Heart left ventricle (tissue), 16 donors: ENCODE measurements at places on chromosomes 16 and 17.

DNA sequence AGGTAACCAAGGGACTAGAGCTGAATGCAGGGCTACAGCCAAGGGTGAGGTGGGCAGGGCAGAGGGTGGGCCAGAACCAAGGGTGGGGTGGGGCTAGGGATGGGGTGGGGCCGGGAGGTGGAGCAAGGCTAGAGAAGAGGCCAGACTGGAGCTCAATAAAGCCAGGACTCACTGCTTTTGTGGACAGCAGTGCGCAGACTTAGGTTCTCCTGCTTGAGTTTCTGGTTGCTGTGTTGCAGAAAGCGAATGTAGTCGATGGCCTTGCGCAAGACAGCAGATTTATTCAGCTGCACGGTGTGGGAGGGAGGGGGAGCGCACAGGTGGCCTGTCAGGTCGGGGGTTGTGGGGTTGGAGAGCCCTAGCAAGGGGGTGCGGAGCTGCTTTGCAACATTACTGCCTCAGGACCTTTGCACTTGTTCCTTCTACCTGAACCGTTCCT lies 18.7 kb downstream of the SREBF1 start:
- H3K4me1 ChIP-seq, result peaks cover 17% of the 10 kb centered on the region
- no peak overlapping the region for H3K4me3 ChIP-seq
- no peaks in the 10 kb centered on the region for H3K27me3 ChIP-seq
- no peak overlapping the region for H3K27ac ChIP-seq
- DNase-seq, result no peak

- no peak overlapping the region for H3K27ac ChIP-seq
- H3K4me1 ChIP-seq, result peaks cover 27% of the 10 kb centered on the region
- H3K36me3 ChIP-seq, result no peaks in the 10 kb centered on the region
- DNase-seq, result no peak
- no peak overlapping the region for H3K4me3 ChIP-seq
Observed at GRCh38 chr17:81478119-81478518, 34.5 kb downstream of the ACTG1 start.

- H3K4me1 ChIP-seq, result peaks cover 63% of the 10 kb centered on the region
- H3K36me3 ChIP-seq, result no peaks in the 10 kb centered on the region
- no peak overlapping the region for H3K27ac ChIP-seq
- no peak overlapping the region for H3K4me3 ChIP-seq
- H3K27me3 ChIP-seq, result no peaks in the 10 kb centered on the region
Observed at GRCh38 chr16:85620374-85620773, 7.3 kb downstream of the GSE1 start.

DNA sequence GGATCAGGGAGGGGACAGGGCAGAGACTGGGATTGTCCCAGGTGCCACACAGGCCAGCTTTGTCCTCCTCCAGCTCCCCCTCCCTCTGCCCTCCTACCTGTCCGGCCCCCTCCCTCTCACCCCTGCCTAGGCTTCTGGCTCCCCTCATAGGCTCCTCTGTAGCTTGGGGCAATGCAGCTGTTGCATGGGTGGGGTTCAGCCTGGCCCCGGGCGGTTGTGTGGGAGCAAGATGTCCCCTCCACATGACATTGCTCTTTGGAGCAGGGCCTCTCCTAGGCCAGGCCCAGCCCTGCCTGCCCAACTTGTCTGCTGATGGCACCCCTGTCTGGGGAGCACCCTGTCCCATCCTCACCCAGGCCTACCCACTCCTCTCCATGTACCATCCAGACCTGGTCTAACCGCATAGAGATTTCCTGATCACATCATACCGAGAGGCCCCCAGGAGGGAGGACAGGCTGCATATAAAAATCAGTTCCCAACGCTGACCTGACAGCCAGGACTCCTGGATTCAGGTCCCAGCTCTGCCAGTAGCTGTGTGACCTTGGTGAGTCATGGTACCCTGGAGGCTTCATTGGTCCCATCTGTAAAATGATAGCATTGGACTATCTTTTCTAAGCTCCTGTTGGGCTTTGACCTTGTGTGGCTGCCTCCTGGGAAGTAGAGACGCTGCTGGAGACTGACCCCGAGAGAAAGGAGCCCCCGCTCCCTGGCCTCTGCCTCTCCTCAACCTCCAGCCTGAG lies 48.8 kb upstream of the DLX4 start:
- H3K4me3 ChIP-seq, result no peak overlapping the region
- no peak for DNase-seq

GRCh38 chr17:76268991-76269981 lies 4.1 kb downstream of the UBALD2 start:
- no peaks in the 10 kb centered on the region for H3K27me3 ChIP-seq
- DNase-seq, result no peak

- H3K36me3 ChIP-seq, result no peaks in the 10 kb centered on the region
- H3K27ac ChIP-seq, result no peak overlapping the region
- H3K4me1 ChIP-seq, result peaks cover 6% of the 10 kb centered on the region
- H3K27me3 ChIP-seq, result no peaks in the 10 kb centered on the region
Observed at GRCh38 chr16:87834005-87834667, 35.2 kb downstream of the SLC7A5 start.

DNA sequence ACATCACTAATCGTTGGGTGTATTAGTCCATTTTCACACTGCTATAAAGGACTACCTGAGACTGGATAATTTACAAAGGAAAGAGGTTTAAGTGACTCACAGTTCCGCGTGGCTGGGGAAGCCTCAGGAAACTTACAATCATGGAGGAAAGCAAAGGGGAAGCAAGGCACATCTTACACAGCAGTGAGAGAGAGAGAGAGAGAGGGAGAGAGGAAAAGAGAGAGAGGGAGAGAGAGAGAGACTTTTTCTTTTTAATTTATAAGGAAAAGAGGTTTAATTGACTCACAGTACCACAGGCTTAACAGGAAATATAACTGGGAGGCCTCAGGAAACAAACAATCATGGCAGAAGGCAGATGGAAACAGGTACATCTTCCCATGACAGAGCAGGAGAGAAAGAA lies 41.7 kb downstream of the CNGB1 start:
- H3K36me3 ChIP-seq, result no peaks in the 10 kb centered on the region
- H3K4me3 ChIP-seq, result no peak overlapping the region
- H3K27ac ChIP-seq, result no peak overlapping the region
- no peak for DNase-seq

DNA sequence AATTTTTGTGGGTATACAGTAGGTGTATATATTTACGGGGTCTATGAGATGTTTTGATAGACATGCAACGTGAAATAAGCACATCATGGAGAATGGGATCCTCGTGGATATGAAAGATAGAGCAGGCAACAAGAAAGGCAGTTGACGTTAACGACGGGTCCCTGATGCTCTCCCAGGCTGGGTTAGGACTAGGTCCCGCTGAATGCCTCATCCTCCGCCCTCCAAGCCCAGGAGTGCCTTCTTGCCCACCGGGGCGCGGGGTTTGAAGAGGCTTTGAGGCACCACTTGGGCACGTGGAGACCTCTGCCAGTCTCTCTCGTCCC lies 9.5 kb upstream of the ZFP90 start:
- no peaks in the 10 kb centered on the region for H3K27me3 ChIP-seq
- no peaks in the 10 kb centered on the region for H3K36me3 ChIP-seq
- no peak for DNase-seq
- H3K4me3 ChIP-seq, result peak overlapping the region; percentile 90

DNA sequence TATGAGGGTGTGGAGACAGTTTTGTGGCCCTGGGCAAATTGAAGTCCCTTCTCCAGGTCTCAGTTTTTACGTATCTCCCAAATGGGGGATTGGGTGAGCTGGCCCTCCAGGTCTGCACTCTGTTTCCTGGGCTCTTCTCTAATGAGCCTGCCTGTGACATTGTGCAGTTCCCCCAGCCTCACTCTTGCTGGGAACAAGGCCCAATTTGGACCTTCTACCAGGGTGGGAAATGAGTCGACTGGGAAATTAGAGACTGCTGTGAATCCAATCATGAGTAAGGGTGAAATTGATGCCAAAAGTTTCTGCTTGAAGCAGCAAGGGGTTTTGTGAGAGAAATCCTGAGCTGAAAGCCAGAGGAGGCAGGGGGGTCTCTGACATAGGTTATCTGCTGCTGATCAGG lies 71.5 kb upstream of the KSR1 start:
- H3K4me1 ChIP-seq, result peaks cover 28% of the 10 kb centered on the region
- no peak overlapping the region for H3K27ac ChIP-seq
- H3K27me3 ChIP-seq, result no peaks in the 10 kb centered on the region

GRCh38 chr16:84933774-84934631 lies 77.3 kb downstream of the ZDHHC7 start:
- H3K4me1 ChIP-seq, result no peaks in the 10 kb centered on the region
- H3K27me3 ChIP-seq, result no peaks in the 10 kb centered on the region
- H3K36me3 ChIP-seq, result no peaks in the 10 kb centered on the region
- no peak overlapping the region for H3K4me3 ChIP-seq

DNA sequence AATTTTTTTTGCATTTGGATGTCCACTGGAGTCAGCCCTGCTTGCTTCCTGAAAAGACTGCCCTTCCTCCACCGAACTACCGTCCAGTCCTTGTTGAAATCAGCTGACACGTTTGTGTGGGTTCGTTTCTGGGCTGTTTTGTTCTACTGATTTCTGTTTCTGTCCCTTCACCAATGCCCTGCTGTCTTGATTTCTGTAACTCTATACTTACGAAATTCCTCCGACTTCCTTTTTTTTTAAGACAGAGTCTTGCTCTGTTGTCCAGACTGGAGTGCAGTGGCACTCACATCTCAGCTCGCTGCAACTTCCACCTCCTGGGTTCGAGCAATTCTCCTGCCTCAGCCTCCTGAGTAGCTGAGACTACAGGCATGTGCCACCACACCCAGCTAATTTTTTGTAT lies 8.4 kb upstream of the GAA start:
- H3K4me1 ChIP-seq, result no peaks in the 10 kb centered on the region
- H3K36me3 ChIP-seq, result no peaks in the 10 kb centered on the region
- H3K4me3 ChIP-seq, result no peak overlapping the region
- H3K27me3 ChIP-seq, result no peaks in the 10 kb centered on the region
- no peak overlapping the region for H3K27ac ChIP-seq
- DNase-seq, result no peak

DNA sequence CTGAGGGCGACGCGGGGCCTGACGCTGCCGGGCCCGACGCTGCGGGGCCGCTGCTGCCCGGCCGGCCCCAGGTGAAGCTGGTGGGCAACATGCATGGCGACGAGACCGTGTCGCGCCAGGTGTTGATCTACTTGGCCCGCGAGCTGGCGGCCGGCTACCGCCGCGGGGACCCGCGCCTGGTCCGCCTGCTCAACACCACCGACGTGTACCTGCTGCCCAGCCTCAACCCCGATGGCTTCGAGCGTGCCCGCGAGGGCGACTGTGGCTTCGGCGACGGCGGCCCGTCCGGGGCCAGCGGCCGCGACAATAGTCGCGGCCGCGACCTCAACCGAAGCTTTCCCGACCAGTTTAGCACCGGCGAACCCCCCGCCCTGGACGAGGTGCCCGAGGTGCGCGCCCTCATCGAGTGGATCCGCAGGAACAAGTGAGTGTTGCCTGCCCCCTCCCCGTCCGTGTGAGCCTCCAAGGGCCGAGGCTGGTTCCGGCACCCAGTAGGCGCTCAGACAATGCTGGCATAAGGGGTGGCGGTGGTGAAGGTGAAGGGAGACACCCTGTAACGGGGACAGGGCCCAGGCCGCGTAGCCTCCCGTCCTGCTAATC lies 676 bp downstream of the CPD start:
- H3K27ac ChIP-seq, result peak overlapping the region; percentile 92
- H3K4me1 ChIP-seq, result peaks cover 47% of the 10 kb centered on the region
- no peaks in the 10 kb centered on the region for H3K27me3 ChIP-seq
- H3K4me3 ChIP-seq, result peak overlapping the region; percentile 87
- DNase-seq, result peak; percentile 35
- H3K36me3 ChIP-seq, result no peaks in the 10 kb centered on the region

DNA sequence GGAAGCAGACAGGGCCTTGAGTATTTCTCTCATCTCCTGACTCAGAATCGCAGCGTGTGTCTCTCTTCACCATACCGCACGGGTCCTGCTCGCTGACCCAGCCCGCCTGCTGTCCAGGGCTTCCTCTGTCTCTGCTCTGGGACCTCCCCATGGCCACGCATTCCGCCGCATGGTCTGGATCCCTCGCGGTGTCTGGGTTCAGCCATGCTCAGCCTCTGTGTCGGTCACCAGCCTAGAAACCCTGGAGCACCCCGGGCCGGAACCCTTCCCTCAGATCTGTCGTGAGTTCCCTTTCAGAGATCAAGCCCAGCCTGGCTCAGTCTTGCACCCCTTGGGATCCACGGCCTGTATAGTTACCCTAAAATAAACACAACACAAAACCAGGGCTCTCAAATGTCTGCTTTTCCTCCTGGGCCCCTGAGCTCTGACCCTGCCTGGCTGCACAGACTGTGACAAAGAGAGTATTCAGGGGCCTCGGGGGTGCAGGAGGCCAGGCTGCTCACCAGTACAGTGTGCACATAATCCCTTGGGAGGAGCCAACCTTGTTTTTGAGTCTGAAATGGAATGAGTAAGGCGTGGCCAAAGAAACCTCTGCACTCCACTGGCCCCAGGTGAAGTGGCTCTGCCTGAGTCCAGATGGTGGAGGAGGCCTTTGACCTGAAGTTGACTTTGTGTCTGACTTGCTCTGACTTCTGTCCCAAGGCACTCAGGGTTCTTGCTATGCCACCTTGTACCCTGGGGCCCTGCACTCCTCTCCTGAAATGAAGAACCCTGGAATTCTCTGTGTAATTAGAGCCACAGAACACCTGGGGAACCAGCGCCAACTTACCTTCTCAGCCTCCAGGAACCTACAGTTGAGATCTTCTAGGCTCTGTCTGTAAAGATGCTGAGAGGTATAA lies 5.8 kb upstream of the SPIRE2 start:
- no peaks in the 10 kb centered on the region for H3K36me3 ChIP-seq
- H3K27me3 ChIP-seq, result no peaks in the 10 kb centered on the region
- peaks cover 8% of the 10 kb centered on the region for H3K4me1 ChIP-seq
- DNase-seq, result no peak

DNA sequence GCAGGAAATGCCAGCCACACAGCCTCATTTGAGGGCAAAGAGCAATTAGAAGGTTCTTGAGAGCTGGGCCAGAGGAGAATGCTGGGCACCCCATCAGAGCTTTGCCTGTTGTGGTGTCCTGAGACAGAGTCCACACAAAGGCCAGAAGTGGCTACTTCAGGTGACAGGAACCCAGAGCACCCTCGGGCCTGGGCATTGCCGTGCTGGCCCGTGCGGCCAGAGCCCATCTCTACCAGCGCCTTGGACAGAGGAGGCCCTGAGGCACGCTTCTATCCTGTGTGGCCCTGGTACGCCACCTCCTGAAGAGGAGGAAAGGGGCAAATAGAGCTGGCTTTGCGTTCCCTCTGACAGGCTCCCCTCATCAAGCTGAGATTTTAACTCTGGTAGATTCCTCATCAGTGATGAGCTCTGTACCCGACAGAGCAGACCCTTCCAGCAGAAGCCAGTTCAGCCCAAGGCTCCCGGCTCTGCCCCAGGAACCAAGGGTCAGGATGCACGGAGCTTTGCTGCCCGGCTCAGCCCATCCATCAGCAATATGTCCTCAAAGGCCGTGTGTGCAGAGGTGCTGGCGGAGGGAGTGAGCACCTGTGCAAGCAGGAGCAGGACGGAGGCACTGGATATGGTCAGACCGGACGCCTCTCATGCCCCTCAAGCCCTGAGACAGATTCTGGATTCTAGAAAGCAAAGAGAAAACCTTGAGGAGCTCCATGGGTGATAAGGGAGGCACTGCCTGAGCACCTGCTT lies 3.4 kb upstream of the RASD1 start:
- H3K4me3 ChIP-seq, result no peak overlapping the region
- no peaks in the 10 kb centered on the region for H3K27me3 ChIP-seq
- H3K36me3 ChIP-seq, result no peaks in the 10 kb centered on the region
- H3K4me1 ChIP-seq, result peaks cover 22% of the 10 kb centered on the region
